ENCODE measurements at places on chromosomes 5 and 9.

DNA sequence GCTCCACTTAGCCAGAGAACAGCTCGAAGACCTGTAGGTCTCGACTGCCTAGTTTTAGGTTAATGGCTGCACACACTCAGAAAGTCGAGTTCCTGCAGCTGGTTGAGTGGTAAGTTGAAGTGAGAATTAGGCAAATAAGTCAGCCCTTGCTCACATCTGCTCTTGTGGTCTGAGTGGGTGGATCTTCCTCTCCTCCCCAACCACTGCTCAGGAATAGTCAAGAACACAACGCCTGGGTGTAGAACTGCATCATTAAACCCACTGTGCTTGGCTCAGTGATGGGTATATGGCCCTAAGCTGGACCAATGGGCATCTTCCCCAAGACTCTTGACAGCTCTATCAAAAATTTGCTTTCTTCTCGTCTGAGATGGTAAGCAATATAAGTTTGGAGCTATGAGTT is 20.9 kb upstream of the ADAM19 start:
- no peak for DNase-seq

DNA sequence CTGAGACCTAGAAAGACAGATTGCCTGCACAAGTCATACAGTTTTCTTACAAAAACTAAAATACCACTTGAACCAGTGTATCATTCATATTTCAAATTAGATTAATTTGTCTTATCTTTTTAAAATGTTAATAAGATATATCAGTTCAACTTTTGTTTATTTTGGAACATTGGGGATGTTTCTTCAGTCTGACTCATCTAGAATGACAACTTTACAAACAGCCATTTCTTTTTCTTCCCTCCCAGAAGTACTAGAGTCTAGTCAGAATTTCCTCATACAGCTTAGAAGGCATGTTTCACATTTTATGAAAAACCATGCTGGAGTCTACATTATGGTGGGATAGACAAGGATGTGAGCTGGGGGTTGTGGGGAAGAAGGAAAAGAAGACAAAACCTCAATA is 262.5 kb downstream of the NFIB start:
- DNase-seq: no peak

- no peak for DNase-seq
These were observed 215.1 kb downstream of the PAPPA start for GRCh38 chr9:116368680-116369079.

DNA sequence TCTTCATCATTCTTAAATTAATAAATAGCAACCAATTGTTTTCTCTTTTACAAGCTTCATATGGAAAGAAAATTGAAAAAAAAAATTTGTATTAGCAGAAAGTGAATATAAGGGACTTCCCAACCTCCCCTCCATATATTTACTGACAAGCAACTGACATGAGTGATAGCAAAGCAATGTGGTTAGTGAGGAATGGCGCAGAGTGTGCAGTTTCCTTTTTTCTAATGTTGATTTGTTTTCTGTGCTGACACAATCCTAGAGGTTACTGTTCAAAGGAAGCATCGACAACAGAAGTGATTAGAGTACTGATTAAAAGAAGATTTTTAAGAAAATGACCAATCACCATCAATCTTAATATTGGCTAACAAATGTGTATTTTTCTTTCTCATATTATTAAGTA is 1.7 kb upstream of the PTGER4 start:
- no peak for DNase-seq

DNA sequence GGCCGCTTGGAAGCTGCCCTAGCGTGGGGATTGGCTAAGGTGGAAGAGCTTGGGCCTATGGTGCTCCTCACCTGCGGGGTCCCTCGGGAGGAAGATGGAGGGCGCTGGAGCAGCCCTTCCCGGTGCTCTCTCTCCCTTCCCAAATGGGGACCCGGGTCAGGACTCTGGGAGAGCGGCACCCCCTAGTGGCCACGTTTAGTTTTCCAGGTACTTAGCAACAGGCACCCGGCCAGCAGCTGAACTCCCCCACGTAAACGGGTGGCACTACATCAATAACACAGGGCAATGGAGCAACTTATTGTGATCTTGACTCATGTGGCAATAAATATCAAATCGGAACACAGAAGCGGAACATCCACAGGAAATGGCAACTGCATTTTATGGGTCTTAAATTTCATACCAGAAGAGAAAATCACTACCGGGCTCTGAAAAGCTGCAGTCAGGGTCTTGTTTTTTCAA is 316.6 kb downstream of the AGTPBP1 start:
- peak; percentile 7 for DNase-seq

- DNase-seq: no peak
These were observed 530.1 kb upstream of the DMAC1 start for GRCh38 chr9:8329561-8330283.

- DNase-seq: no peak
These were observed 126.9 kb downstream of the FSTL4 start for GRCh38 chr5:133485468-133485867.

DNA sequence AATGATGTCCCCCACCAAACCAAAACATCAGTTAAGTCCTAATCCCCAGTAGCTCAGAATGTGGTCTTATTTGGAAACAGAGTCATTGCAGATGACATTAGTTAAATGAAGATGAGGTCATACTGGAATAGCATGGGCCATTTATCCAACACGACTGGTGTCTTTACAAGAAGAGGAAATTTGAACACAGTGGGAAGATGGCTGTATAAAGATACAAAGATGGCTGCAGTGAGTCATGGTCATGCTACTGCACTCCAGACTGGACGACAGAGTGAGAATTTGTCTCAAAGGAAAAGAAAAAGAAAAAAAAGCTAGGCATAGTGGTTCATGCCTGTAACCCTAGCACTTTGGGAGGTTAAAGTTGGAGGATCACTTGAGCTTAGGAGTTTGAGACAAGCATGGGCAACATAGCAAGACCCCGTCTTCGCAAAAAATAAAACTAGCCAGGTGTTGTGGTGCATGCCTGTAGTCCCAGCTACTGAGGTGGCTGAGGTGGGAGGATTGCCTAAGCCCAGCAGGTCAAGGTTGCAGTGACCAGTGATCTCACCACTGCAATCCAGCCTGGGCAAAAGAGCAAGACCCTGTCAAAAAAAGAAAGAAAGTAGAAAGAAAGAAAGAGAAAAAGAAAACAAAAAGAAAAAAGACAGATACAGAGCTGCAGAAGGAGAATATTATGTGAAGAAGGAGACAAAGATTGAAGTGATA is 130.0 kb upstream of the CDKN2B start:
- no peak for DNase-seq

- DNase-seq: no peak
These were observed 138.4 kb downstream of the NTRK2 start for GRCh38 chr9:84807870-84808390.

DNA sequence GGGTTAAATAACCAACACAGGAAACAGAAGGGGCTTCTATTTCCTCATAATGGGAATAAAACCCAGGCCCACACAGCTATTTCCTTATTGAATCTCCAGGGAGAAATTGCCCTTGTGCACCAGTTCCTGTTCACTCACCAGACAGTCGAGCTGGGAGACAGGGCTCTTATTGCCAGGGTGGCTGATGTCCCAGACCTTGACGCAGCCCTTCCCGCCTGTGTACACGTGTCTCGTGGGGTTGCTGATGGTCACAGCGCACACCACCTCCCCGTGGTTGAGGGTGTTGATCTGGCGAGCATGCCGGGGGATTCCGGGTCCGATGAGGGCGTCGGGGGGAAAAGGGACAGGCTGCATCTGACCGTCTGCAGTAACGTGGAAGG is 96.5 kb downstream of the TLE1 start:
- DNase-seq: no peak

GRCh38 chr9:108565651-108566378 is 290.0 kb downstream of the ACTL7B start:
- peak; percentile 24 for DNase-seq

DNA sequence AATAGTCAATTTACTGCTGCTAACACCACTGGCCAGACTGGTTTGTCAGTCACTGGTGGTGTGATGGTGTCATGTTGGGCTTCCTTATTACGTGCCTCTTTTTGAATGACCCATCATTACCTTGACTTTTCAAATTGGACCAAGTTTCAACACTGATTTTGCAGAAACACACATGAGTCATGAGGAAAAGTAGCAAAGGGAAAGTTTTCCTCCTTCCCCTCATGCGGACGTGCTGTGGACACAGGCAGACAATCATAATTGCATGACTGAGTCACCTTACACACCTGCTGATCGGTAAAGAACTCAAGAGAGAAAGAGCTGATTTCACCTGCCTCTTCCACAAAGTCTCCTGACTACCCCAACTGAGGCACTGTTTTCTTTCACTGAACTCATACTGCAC is 324.5 kb downstream of the ARRDC3 start:
- DNase-seq: no peak

GRCh38 chr9:137156567-137157375 is 13.1 kb downstream of the LRRC26 start:
- no peak for DNase-seq

- DNase-seq: no peak
These were observed 30.9 kb downstream of the ZNF366 start for GRCh38 chr5:72476275-72476674.

DNA sequence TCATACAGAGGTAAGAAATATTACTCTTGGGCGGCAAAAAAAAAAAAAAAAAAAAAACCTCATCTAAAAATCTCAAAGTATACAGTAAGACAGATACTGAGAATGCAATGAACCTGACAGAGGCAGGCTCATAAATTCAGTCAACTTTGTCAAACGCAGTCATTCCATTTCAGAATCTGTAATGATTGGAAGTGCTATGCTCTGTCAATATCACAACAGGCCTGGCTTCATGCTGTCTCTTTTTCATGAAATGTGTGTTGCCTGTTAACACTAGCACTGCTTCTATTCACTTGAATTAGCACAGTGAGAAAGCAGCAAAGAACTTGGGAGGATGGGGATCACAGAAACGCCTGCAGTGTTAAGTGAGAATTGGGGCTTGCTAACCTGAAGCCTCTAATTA is 200.3 kb upstream of the EFNA5 start:
- DNase-seq: no peak

- DNase-seq: no peak
These were observed 83.2 kb upstream of the SMIM15 start for GRCh38 chr5:61245486-61245885.

GRCh38 chr9:93119953-93120845 is 13.9 kb downstream of the NINJ1 start:
- peak; percentile 20 for DNase-seq

DNA sequence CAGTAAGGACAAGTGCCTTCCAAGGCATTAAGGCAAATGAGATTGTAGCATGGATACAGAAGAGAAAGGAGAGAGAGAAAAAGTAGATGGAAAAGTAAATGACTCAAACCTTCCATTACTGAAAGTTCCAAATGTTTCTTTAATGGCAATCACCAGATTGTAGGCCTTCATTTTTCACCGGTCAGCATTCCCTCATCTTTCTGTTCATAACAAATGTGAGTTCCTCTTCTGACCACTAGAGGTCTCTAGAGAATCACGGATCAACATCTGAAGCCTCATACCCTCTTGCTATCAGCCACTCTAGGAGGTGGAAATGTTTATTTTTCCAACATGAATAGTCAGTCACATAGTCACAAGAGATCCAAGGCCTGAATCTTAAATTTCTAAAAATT is 73.6 kb upstream of the RPS23 start:
- no peak for DNase-seq

DNA sequence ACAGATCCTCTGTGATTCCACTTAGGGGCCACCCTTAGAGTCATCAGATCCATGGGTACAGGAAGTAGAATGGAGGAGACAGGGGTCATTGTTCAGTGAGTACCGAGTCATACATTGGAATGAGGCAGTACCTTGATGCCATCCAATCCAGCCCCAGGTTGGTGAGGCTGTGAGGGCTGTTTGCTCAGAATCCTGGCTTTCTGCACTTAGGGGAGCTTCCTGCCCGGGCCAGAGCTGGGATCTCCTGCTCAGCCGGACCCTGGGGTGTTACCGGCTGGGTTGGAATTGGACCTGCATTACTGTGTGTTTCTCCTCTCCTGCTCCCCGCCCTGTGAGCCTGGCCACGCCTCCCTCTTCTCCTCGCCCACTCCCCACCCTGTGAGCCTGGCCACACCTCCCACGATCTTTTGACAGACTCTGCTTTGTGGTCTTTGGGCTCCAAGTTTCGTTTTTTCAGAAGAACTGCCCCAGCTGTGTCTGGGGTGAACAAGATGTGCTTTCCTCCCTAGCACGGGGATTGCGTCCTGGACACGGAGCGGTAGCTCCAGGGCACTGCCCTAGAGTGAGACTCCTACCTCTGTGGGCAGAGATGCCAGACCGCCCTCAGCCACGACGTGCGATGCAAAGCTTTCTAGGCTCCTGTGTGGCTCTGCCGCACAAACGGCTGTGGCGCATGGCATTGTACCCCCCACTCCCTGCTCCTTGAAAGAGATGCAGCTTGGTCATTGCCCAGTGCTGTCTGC is 15.4 kb downstream of the TRAF2 start:
- DNase-seq: no peak

DNA sequence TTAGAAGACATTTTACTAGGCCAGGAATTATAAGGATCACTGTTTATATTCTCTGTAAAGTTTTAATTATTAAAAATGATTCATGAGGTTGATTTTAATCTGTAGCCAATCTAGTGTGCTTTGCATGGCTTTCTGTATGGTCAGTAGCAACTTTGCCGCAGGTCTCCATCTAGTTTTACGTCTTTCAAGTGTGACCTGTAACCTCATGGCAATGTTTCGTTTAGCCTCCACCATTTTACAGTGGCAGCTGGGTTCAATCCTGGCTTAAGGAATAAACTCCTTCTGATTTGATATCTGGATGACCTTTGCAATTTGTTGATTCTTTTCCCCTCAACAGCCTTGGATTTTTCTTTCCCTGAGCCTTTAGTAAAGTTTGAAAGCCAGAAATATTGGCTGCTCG is 434.5 kb upstream of the CDH9 start:
- DNase-seq: no peak

DNA sequence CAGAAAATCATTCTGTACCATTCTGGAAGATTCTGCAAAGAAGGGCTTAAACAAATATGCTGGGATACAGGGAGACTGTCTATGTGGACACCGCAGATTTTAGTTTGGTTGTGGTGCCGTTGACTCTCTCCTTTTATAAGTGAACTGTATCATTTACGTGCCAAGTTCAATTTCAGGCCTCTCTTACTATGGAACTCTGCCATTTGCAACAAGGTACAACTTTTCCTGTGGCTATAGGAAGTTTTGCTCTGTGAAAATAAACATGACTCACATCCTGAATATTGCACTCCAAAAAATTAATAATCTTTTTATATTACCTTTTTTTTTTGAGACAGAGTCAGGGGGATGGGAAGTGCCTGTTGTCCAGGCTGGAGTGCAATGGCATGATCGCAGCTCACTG is 29.7 kb upstream of the CSNK1G3 start:
- no peak for DNase-seq

GRCh38 chr5:6792911-6793471 is 79.8 kb downstream of the TENT4A start:
- no peak for DNase-seq

- DNase-seq: no peak
These were observed 13.9 kb downstream of the QSOX2 start for GRCh38 chr9:136231478-136232297.

- DNase-seq: no peak
These were observed 436.7 kb downstream of the CYLC2 start for GRCh38 chr9:103431809-103432208.

DNA sequence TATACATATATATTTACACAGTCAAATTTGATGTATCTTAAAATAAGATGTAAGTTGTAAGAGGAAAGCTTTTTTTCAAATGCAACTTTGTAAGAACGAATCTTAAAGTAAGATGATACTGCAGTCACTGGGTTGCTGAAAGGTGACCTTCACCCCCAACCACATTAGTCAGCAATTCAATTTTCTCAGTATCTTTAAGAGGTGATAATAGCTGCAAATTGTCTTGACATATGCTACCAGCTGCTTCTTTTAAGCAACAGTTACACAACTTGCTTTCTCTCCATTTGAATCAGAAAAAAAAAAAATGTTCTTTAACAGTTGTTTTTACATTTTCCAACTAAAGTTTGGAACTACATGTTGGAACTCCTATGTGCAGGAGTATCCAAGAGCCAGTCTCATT is 246.6 kb upstream of the CCNG1 start:
- no peak for DNase-seq

All from hypothalamus (tissue), 51 donors.